ENCODE measurements at places on chromosomes 6 and 20.

- DNase-seq: no peak
Measured at GRCh38 chr6:29967379-29968010, 25.2 kb downstream of the HLA-A start.

DNA sequence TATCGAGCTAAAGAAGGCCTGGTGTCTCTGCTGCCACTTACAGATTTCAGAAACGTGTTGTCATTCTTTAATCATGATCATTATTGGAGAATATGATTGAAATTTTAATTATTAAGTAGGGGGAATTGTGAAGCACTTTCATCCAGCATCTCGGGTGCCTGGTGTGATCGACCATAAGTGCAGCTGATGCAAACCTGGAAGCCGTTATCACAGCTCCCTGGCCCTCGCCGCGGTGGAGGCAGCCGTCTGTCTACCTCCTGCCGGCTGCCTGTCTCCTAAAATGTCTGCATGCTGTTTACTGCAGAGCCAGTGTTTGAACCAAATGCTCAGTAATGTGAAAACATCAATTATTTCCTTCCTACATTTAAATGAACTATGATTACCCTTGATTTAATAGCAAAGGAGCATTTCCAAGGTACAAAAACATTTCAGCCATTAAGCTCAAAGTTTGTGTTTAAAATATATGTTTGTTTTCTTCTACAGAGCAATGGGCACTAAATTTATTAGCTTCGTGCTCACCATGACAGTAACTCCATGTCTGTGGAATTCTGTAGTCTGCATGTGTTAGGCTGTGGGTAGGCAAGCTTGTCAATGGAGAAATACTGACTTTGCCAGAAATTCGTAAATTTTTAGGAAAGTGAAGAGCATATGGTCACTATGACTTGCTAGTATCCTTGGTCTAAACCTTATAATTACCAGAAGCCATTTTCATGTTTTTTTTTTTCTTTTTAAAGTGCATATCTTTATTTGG, 184.5 kb upstream of the AGPAT4 start:
- DNase-seq: no peak

DNA sequence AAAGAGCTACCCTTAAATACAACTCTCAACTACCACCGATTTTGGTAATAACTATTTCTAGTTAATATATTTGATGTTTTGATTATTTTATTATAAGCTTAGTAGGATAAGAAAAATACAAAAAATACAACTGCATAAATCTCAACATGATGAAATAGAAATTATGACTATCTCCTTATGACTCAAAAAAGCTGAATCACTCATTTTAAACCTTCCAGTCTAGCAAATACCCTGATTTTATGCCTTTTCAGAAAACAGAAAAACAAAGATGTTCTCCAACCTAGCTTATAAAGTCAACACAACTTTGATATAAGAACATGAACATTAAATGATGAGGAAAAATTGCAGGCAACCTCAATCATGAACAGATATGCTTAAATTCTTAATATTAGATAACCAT, 40.2 kb upstream of the DSE start:
- DNase-seq: no peak

DNA sequence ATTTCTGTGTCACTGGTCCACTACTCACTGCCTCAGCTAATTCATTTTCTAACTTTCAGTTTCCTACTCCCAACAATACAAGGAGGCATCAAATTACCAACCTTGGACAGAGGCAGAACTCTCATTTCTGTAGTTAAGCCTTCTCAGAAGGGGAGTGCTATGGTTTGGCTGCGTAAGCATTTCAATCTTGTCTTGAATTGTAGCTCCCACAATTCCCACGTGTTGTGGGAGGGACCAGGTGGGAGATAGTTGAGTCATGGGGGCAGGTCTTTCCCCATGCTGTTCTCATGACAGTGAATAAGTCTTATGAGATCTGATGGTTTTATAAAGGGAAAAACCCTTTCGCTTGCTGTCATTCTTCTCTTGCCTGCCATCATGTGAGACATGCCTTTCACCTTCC, 22.9 kb downstream of the HLA-DRA start:
- DNase-seq: peak; percentile 14

- DNase-seq: no peak
Measured at GRCh38 chr20:49995586-49995985, 12.8 kb downstream of the SNAI1 start.

DNA sequence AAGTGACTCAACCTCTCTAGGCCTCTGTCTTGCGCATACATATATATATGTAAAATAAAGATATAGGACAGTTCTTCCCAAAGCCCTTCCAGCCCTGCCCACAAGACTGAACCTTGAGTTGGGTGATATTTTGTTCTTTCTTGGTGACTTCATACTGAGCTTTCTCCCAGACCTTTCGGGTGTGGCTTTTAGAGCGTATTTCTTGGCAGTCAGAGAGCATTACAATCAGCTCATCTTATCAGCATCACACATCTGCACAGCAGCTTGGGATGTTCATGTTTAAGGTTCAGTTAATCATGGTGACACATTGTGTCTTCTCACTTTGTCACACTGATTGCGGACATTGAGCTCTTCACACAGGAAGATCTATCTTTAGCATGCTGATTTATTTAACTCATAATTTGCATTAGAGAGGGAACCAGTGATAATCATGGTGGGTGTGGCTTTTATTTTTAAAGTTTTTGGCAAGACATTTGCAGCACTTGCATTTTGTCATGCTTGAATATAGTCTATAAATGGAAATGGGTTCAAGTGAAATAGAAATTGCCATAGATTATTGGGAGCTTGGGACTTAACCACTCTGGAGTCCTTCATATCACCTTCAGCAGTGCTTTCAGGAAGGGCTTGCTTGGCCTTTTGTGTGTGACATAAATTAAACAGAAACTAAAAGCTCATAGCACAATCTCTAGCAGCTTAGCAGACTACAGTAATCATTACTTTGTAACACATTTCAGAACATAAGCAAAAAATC, 8.3 kb downstream of the KIF3B start:
- no peak for DNase-seq

GRCh38 chr20:23079016-23079351, 7.1 kb downstream of the CD93 start:
- no peak for DNase-seq

- peak; percentile 52 for DNase-seq
Measured at GRCh38 chr20:63580796-63581461, 6.9 kb upstream of the HELZ2 start.

- DNase-seq: no peak
Measured at GRCh38 chr6:39821742-39822532, 29.8 kb downstream of the DAAM2 start.

DNA sequence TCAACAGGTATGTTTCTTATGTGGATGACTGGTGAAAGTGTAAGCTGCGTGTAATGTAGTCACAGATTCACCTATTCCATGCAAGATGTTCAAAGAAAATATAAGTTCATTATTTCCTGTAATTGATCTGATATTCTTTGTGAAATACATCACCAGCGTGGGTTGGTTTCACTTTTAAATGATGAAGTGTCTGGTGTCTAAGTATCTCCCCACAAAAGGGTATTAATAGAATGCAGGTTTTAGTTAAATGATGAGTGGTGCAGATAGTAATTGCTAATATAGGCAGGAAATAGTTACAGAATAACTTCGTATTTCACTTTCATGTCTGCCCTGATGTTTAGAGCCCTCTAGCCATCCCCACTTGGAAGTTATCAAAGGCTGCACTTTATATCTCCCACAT, 22.2 kb downstream of the PGBD1 start:
- DNase-seq: no peak

DNA sequence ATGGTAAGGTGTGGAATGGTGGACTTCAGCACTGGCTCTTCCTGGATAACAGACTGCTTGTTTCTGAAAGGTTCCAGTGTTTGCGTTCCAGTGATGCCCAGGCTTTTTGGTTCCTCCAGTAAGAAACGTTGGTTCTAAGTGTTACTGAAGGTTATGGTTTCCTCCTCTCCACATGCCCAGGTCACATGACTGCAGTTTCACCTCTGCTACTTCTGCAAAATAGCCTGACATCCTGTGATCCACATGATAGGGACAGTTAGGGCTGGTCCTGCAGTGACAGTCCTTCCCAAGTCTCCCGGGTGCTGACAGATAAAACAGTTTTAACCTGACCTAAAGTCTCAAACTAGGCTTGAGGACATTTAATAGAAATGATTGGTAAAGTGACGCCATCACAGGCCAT, 132.2 kb upstream of the CST7 start:
- no peak for DNase-seq

GRCh38 chr6:82118150-82118562, 129.4 kb downstream of the IBTK start:
- no peak for DNase-seq

GRCh38 chr6:128107682-128108081, 206.8 kb upstream of the THEMIS start:
- DNase-seq: no peak

DNA sequence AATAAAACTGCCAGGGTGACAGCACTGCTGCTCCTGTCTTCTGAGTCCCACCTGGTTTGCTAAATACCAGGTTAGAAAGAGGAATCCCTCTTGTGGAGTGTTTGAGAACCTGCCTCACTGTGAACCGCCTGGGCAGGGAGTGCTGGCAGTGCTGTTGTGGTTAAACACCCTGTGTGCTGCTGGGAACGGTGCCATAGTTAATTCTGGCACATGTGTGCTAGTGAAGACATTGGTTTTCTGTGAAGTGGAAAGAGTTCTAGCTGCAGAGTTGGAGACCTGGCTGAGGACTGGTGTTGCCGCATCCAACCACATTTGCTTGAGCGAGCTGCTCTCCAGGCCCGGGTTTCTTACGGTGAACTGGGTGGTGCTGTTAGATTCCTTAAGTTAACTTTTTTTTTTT, 72.7 kb downstream of the IGF2R start:
- DNase-seq: no peak

All from stimulated activated CD4-positive, alpha-beta T cell treated with anti-CD3 and anti-CD28 coated beads, TNF-alpha, amount 100 ng/mL, for 1 hour (primary cell).